ENCODE measurements at places on chromosomes 2 and 18.
A peak's percentile ranks its signal among the peaks of the same experiment; 100 is the strongest.

DNA sequence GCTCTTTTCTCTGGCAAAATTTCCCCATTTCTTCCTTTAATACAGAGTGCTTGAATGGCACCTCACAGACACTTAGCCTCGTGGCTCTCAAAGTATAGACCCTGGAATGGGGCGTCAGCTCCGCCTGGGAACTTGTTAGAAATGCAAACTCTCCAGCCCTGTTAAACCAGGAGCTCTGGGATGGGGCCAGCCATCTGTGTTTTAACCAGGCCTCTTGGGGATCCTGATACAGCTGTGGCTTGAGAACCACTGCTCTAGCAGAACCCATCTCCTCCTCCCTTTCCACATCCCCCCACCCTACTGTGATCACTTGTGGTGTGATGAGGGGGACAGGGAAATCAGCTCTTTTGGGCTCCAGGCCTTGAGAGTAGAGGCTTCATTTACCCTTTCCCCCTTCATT, 15.9 kb downstream of the LTBP1 start:
- DNase-seq = no peak

- DNase-seq = no peak
Measured at GRCh38 chr2:144230448-144231085, 289.4 kb downstream of the ZEB2 start.

GRCh38 chr2:70705160-70705850, 62.7 kb downstream of the ADD2 start:
- no peak for DNase-seq

- DNase-seq = no peak
Measured at GRCh38 chr2:47521666-47522285, 118.8 kb downstream of the MSH2 start.

DNA sequence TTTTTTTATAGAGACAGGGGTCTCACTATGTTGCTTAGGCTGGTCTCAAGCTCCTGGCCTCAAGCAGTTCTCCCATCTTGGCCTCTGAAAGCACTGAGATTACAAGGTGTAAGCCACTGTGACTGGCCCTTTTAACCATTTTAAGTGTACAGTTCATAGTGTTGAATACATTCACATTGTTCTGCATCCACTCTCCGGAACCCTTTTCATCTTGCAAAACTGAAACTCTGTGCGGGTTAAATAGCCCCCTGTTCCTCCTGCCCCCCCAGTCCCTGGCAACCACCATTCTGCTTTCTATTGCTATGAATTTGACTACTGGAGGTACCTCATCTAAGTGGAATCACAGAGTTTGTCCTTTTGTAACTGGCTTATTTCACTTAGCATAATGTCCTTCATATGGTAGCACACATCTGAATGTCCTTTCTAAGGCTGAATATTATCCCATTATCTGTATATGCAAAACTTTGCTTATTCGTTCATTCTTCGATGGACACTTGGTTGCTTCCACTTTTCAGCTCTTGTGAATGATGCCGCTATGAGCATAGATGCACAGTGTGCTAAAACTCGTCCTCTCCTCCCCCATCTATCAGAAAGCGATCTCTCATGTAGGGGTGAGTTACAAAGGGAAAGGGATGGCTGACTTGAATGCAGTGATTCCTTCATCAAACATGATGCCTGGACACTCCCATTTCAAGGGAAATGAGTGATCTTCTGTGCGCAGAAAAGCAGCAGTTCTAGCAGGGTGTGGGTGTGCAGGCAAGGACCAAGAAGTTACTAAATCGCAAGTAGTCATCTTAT, 30.2 kb downstream of the CABLES1 start:
- no peak for DNase-seq

DNA sequence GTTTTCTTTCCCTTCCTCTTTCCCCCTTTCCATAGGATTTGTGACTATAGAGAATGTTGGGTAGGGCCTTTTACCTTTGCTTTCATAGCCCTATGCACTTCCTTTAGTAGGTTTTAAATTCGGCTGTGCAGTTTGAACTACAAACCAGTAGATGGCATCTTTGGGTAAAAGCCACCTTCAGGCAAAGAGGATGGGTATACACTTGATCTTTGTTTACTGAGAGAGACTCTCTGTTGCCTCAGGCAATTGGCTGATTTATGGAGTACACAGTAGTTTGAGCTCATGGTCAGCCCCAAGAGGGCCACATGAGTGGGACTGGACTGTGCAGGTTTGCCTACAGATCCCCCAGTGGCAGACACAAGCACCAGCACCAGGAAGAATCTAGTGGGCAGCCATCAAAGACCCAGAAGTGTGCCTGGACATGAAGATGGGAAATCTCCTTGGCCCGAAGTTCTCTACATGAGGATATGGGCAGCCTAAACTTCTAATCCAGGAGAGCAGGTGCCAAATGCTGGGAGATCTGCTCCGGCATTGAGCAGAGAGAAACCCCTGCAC, 1304.3 kb upstream of the DDX18 start:
- DNase-seq = peak; percentile 46

DNA sequence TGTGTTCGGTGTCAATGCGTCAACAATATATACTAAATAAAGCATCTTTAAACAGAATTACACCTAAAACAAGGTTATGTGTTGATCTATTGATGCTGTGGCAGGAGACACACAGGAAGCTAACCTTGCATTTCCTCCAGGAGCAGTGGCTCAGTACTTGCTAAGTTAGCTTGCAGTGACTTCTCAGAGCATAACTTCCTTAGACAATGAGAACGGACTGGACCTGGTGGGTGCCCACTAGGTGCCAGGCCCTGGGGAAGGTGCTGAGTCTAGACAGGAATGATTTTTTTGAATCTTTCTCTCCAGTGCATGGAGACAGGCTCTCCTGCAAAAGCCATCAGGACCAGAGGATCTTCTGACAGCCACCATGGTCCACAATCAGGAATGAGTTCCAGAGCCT, 73.8 kb upstream of the MGAT4A start:
- DNase-seq = no peak

DNA sequence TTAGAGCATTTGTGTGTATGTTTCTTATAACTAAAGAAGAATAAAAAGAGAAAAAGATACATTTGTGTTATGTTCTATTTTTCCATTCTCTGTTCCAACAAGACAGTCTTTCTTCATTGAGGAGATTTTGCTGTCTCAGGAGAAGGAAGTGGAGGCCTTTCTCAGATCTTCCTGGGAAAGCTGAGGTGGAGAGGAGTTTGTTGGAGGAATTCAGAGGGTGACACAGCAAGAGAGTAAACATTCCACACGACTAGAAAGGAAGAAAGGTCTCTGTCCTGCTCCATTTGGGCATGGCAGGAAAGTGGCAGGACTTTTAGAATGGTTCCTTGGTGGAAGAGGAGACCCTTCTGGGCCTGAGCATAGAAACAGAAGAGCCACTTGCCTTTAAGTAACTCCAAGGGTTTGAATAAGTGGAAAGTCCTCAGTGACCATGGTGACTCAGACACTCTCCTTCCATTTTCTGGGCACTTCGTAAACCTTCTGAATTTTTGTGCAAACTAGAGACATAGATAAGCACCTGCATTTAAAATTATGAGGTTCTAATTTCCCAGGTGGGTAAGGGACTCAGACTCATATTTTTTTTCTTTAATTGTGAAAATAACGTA, 52.3 kb upstream of the COL5A2 start:
- no peak for DNase-seq

DNA sequence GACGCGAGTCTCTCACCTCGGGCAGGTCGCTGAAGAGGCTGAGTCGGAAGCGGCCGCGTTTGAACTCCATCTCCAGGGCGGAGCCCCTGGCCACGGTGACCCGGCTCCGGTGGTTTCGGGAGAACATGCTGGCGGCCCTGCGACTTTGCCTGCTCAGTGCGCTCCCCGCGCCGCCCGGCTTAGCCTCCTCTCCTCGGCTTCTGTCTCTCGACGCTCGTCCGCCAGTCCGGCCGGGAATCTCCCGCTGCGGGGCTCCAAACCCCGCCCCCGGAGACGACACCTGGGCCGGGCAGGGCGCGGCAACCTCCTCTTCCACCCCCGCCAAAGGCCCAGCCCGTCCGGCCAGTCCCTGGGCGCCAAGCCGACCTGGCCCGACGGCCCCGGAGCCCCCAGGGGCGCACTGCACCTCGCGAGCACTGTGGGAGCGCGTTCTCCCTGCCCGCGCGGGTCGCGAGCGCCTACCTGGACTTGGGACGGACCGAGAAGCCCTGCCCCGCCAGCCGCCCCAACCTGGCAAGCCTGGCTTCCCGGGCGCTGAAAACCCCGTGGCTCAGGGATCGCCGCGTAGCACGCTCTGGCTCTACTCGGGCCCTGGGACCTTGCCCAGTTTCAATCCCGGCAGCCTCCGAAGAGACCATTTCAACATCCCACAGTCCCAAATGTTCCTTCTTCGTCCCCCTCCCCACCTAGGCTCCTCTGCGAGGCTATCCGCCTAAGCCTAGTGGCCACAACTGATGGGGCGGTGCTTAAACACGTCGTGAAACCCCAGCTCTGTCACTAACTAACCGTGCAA, at the start of gene RTKN:
Gene RTKN (minus strand): TSS at position 248 of the 793 bp plus-strand sequence. CDS start 121 bp downstream, at position 127.
- DNase-seq = no peak

GRCh38 chr2:70362661-70363060, 60.8 kb upstream of the FAM136A start:
- DNase-seq = no peak

- DNase-seq = no peak
Measured at GRCh38 chr2:152409386-152410164, 74.6 kb downstream of the FMNL2 start.

GRCh38 chr2:150050036-150050435, 437.4 kb downstream of the RND3 start:
- DNase-seq = no peak

DNA sequence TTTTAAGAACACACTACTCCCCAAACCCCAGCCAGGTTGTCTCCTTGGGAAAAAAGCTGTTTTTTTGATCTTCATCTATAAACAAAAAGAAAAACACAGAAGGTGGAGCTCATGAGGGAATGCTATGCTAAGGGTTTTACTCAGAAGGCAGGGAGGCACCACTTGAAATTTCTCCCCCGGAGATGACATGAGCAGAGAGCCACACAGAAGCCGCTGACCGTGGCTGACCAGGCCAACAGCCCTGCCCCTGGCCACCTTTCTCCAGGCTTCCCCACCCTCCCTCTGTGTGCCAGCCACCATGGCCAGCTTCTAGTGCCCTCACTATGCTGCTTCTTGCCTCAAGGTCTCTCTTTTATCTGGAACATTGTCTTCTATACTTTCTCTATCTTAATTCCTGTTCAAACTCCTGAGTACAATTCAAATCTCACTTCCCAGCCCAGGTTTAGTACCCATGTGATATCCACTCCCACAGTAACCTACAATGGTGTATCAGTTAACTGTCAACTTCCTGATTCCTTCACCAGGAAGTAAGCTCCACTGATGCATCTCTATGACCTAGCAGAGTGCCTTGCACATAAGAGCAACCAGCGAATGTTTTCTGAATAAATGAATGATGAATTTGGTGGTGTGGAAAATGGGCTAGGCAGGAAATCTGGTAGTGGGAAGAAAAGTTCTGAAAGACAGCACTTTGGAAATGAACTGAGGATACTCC, 15.3 kb downstream of the LAPTM4A start:
- DNase-seq = no peak

GRCh38 chr2:206935991-206936842, 3.1 kb upstream of the CPO start:
- no peak for DNase-seq

DNA sequence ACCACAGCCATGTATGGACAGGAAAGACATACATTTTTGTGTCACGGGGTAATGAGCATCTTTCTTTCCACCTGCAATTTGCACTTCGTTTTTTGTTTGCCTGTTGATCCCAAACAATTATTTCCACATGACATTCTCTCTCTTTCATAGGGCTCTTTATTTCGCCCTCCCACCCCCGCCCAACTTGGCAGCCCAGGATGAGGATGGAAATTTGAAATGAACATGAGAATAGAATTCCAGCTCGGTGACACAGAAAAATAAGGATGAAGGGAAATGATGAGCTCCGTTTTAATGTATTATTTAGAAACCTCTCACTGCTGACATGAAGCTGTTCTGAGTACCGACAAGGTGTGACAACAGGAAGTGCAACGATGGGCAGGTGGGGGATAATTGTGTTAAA, 443.3 kb downstream of the SOCS6 start:
- DNase-seq = no peak

GRCh38 chr2:120599072-120599471, 136.6 kb upstream of the GLI2 start:
- no peak for DNase-seq

- DNase-seq = no peak
Measured at GRCh38 chr2:71187589-71187988, 39.3 kb downstream of the PAIP2B start.

GRCh38 chr2:53087262-53087873, 680.2 kb upstream of the CHAC2 start:
- no peak for DNase-seq

DNA sequence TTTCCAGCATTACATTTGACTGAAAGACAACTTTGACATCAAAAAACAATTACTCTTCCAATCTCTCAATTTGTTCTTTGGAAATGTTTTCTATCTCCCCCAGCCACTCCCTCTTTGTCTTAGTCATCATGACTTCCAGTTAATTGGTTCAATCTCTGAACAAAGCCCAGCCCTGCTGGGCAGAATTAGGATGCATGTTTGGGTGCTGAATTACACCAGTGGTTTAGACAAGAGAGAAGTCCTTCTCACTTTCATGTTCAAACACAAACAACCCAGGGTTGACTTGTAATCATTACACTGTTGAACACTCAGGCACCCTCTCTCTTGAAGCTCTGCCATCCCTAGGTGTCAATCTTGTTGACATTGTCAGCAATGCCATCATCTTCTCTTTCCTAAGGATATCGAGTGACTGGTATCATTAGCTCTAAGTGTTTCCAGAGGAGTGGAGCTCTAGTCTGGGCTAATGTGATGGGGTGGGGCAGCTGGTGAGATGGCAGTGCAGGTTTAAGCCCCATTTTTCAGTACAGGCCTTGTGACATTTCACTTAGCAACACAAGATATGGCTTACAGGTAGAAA, 90.8 kb upstream of the MEIS1 start:
- DNase-seq = no peak

All from SHP77 (cell line).